Lower leg skin (tissue), 4 donors: ENCODE measurements at places on chromosomes 5 and 9. TPM values are rescaled to one million over a fixed set of nuclear protein-coding genes. Genes with fewer than 3 reads are reported as not detected.

GRCh38 chr5:116778651-116779280 lies 204.1 kb upstream of the SEMA6A start:
- no peak for DNase-seq

CTXN3 gene
- not detected for total RNA-seq

- no peak for DNase-seq
Measured at GRCh38 chr5:35442885-35443639, 174.6 kb upstream of the SPEF2 start.

DNA sequence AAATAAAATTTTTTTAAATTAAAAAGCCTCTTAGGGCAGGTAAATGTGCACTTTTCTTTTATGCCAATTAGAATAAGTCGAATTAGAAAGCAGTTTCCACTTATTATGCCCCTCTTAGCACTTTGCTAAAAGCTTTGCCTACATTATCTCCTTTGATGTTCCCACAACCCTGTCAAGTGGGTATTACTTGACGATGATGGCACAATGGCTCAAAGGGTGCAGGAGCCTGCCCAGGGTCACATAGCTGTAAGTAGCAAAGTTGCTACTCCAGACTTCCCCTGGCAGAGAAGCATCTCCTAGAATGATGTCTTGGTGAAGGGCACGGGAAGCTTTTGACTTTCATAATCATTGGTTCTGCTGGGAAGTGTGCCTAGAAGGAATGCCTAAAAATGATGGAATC lies 18.4 kb upstream of the IQGAP2 start:
- peak; percentile 15 for DNase-seq

IFNA21 gene
- not detected for total RNA-seq

- peak; percentile 93 for DNase-seq
Measured at GRCh38 chr9:132800038-132800648, 77.9 kb downstream of the AK8 start.

DNA sequence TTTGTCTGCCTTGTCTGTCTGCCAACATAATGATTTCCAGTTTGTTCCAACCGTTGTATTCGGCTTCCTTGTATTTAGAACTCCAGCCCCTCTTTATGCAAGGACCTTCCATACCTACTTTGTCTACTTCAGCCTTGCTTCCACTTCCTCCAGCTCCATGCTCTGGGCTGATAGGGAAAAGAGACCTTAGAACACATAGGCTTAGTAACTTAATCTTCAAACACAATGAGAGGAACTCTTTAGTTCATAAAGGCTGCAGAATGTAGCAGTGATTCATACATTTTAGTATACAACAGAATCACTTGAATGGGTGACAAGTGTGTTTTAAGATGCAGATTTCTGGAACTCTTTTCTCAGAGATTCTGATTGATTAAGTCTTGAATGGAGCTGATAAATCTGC lies 102.8 kb upstream of the IFNE start:
- no peak for DNase-seq

TGFBI gene
- total RNA-seq = 615 TPM

DNA sequence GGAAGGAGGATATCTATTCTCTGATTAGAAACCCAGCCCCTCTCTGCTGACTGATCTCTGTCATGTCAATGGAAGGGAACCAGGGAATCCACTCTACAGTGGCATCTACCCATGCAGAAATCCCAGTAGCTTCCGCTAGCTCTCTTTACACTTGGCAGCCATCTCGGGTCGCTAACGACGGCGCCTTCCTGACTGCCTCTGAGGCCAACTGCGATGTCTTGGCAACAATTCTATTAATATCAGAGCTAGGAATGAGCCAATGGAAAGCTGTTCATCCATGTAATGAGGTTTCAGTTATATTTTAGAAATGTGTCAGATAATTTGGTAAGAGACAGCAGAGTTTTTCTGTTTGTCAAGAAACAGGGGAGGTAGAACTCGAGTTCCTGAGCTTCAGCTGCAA lies 67.6 kb upstream of the ATP10B start:
- no peak for DNase-seq

MLLT3 gene
- total RNA-seq = 15.2 TPM

DNA sequence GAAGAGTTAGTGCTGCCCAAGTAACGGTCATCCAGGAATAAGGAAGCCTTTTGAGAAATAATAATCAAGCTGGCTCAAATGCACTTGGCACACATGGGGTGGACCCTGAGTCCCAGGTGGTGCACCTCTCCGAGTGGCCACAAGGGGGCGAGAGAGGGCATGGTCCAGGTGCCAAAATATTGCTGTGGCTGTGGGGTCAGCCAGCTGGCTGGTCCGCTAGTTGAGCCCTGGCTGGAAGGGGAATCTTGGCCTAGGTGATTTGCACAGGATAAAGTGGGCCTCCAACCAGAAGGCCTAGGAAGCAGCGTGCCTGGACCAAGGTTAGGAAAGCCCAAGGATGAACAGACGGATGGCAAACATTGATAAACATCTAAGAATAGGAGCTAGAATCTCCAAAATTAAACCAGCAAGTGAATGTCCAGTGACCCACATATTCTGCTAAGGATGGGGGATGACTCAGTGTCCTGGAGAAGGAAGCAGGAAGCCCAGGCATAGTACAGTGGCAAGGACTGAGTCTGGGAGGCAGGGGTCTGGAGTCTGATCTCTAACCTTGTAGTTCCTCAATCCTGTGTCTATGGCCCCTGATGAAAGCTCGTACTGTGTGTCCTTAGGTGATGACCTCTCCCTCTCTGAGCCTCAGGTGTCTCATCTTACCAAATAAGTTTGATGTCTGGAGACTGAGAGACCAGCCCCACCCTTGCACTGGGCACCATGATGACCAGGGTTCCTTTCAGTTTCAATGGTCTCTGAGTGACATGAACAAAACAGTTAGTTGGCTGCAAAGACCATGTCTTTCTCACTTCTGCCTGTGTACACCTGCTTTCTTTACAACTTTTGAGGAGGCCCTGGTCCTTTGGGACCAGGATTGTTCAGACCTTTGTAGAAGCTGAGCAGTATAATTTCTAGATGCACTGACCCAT lies 19.2 kb upstream of the SHB start:
- DNase-seq = peak; percentile 96

GRCh38 chr9:135490166-135490870 lies 10.2 kb upstream of the MRPS2 start:
- DNase-seq = no peak

DNA sequence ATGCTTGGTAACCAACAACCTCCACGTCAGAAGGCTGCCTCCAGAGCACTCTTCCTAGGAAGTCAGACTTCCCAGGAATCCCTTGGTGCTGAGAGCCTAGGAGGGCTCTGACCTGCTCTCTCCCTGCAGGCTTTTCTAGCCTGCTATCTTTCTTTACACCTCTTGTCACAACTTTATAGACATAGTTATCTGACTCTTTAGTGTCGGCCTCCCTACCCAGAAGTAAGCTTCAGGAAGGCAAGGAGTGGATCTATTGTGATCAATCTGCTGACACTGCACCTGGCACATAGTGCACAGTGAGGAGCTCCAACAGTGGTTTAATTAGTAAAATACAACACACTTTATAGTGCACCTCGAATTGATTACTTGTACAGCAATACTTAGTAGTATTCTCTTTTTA lies 2.3 kb downstream of the AFAP1L1 start:
- no peak for DNase-seq

- no peak for DNase-seq
Measured at GRCh38 chr5:37567566-37567965, 188.4 kb downstream of the WDR70 start.

NTNG2 gene
- total RNA-seq = 0.15 TPM

GRCh38 chr9:133492061-133493021 lies 13.4 kb upstream of the SLC2A6 start:
- DNase-seq = no peak

- DNase-seq = no peak
Measured at GRCh38 chr9:122944960-122945888, 4.4 kb downstream of the RABGAP1 start.

IRX2 gene
- total RNA-seq = 70.2 TPM

DNA sequence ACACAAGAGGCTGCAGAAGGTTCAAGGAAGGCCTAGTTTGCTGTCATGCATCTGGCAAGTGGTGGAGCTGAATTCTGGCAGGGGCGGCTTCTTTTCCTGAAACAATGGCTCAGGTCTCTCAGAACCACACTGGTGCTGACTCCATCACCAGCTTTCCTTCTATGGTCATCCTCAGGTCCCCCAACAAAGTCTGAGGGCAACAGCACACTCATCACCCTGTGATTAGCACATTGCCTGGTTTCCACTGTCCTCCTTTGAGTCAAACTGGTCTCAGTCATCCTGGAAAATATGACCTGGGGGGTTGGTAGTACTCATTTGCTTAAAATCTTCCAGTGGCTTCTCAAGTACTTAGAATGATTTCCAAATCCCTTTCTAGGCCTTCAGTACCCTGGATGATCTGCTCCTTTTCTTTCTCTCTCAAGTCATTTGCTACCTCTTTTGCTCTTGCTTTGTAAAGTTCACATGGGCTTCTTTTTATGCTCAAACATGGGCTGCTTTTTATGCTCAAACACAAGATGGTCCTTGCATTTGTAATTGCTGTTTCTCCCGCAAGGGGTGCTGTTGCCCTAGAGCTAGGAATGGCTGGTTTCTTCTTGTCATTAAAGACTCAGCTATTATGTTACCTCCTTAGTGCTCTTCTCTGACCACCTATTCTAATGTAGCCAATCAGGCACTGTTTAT lies 144.9 kb downstream of the ALDH1A1 start:
- DNase-seq = no peak

DNA sequence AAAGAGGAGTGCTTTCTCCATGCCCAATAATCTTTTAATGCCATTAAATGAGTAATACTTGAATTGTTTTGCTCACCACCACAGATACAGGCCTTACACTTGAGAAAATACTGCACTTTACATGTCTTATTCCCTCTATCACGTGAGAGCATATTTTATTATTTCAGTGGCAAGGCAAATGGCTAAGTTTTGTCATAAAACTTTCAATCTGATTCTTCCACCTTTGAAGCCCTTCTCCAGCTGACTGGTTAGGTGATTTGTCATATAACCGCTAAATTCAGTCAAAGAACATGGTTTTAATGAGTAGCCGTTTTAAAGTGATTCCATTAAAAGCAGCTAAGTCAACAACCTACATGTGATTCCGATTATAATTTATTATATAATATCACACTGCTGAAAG lies 43.8 kb downstream of the FAT2 start:
- no peak for DNase-seq

DNA sequence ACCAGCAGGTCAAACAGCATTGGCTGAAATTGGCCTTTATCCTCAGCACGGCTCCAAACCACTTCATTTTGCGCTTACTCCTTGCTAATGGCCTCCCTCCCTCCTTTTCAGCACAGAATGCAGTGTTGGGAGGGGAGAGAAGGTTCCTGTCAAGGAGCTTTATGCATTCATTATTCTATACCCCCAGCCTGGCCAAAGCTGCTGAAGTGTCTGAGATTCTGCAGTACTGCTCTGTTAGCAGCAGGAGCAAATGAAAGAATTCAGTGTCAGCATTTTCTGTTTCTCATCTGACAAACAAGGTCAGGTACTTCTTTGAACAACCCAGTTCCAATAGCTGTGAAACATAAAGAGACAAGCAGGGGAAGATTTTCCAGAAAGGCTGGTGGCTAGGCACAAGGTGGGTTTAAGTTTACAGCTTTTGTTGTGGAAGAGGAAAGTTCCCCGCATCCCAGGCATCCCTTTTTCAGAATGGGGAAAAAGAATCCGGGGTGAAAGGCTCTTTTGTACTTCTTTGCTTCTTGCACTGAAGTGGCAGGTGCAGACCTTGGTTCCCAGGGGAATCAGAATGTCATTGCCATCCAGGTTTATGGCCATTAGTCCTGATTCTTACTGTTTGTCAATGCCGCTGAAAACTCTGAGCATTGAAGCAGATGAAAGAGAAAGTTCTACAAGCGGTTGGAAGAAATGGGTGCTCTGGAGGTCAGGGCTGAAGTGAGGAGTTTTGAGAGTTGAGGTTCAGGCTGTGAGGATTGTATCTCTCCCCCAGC lies 109.3 kb upstream of the APC start:
- DNase-seq = no peak

PCDHB15 gene
- total RNA-seq = 1.1 TPM

FAM221B gene
- not detected for total RNA-seq

DNA sequence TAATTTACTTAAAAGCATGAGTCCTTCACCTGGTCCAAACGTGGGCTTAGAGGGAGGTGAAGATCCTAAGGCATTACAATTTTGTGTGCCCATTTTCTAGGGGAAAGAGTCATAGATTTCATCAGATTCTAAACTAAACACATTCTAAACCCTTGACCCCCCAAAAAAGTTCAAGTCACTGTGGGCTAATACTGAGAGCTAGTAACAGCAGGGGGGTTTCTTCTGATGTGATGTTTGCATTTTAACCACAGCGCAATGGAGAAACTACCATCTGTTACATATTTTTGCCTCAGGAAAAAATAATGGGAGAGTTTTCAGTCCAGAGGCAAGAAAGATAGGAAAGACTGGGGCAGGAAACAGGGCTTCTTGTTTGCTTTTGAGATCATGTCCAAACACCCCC lies 110.8 kb upstream of the SLC1A3 start:
- no peak for DNase-seq

GRCh38 chr5:170049713-170050112 lies 56.0 kb upstream of the FOXI1 start:
- DNase-seq = peak; percentile 20

DNA sequence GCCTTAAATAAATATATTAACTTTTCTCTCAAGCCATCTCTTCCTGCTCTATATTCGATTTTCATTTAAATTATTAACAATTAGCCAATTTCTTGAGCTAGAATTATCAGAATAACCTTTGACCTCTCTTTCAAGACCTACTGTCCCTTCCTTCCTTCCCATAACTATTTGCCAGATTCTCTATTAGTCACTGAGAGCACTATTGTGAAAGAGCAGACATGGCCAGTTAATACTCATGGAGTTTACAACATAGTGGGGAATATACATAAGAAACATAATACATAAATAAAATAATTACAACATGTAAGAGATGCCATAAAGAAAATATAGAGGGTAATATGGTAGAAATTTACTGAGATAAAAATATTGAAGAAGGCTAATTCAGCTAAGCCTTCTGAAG lies 72.1 kb upstream of the CHD1 start:
- DNase-seq = no peak

- no peak for DNase-seq
Measured at GRCh38 chr9:73613092-73613701, 461.5 kb downstream of the ANXA1 start.

ECSCR gene
- total RNA-seq = 10.7 TPM

GRCh38 chr9:16992138-16992537 lies 121.7 kb upstream of the BNC2 start:
- no peak for DNase-seq

DNA sequence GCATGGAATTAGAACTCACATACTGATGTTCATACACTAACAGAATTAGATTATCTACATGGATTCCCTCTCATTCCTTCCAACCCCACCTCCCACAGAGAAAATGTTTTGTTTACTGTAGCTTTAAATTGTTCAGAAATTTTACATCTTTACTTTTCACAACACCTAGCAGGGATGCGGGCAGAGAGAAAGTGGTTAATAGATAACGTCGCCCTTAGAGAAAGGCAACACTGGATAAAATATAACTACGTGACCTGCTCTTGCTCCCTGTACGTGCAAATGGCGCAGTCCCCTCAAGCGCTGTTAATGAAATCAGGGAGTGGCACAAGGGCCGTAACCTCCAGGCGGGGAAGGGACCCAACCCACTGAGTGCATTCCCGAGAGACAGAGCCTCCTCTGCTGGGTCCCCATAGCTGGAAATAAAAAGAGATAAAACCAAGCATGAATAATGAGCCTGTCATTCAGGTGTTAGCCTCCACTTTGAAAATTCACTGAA lies 125.3 kb upstream of the DAPK1 start:
- DNase-seq = no peak

EIF4E1B gene
- not detected for total RNA-seq

LRRC19 gene
- not detected for total RNA-seq
